ENCODE measurements at places on chromosomes 12 and 14.

DNA sequence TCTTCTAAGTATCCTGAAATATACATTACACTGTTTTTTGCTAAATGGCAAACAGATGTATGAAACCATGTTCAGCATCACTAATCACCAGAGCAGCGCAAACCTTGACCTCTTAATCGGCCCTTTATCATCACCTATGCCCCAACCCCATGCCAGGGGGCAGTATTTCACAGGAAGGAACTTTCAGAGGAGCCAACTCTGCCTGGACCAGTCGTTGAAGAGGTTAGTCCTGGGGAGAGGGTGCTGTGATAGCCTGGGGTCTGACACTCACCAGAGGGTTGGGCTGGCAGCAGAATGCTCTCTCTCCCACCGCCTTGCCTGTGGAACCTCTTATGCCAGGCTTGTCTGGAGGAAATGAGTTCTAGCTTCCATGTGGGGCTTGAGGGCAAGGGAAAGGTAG is 411.7 kb downstream of the TMEM117 start:
- no peak for DNase-seq

GRCh38 chr14:69244946-69245345 is 15.0 kb upstream of the GALNT16 start:
- DNase-seq = no peak

DNA sequence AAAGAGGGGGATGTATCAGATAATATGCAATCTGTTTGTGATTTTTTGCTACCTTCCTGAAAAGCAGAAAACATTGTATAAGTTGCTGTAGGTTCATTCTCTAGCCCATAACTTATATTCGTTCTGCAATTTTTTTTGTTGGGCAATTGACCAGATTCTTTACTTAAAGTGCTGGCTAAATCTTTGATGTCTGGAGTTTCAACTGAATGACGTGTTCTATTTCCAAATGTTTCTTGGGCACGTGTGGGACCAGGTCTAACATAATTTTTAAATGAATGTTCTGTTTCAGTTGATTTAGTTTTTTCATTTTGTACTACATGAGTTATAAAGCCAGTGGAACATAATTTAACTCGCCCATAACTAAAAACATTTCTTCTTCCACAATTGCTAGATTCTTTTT is 3.8 kb downstream of the MLH3 start:
- no peak for DNase-seq

DNA sequence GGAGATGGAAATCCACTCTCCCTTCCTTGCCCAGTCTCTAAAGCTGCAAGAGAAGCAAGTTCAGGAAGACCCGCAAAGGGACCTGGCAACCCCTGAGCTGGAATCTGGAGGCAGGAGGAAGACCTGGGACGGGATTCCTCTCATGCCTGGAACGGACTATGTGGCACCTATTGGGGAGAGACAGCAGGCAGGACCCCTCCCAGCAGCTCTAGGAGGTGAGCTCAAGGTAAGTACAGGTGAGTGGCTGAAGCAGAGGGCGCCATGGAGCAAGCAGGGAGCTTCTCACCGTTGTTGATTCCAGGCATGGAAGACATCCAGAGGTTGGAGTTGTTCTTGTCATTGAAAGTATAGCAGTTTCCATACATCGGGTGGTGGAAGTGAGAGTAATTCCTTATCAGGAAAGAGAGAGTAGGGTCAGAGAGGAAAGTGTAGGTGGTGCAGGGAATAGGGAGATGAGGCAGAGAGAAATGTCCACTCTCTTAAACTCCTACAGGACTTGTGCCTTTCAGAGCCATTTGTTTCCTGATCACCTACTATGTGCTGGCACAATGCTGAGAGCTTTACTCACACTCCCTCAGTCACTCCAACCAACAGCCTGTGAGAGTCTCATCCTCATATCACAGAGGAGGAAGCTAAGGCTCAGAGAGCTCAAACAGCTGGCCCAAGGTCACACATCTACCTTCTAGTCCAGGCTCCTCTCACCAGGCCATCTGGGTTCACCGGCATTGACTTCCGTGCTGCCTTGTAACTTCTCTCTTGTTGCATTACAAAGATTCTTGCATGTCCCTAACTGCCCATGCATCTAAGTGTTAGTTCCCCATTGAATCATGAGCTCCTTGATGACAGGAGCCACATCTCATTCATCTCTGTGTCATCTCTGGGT is 13.9 kb upstream of the TNFRSF1A start:
- no peak for DNase-seq

DNA sequence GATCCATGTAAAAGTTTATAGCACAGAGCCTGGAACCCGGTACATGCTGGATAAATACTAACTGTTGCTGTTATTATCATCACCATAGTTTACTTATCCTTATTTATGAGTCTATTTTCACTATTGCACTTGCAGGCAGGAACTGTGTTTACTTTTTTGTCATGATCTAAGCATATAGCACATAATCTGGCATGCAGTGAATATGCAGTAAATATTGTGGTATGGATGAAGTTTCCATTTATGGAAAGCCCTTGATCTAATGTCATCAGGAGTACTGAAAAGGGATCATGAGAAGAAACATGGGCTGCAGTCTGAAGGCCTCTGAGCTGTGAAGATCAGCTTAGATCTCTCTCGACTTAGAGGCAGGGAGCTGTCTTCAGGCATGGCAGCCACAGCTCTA is 91.6 kb downstream of the KCNK13 start:
- DNase-seq = no peak

DNA sequence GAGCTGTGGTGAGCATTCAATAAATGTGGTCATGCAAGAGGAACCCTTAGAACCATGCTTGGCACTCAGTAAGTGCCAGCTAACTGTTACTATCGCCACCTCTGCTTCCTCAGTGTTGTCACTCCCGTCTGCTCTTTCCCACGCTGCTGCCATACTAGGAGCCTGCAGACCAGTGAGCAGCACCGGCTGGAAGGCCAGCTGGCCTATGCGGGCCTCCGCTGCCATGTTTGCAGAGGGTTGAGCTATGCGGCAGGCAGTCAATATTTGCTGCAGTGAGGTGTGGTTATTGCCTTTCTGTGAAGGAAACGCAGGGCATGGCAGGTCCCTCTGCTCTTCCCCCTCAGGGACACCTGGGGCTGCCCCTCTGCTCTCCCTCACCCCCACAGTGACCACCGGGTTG is 13.0 kb downstream of the KMT5A start:
- DNase-seq = no peak

GRCh38 chr12:106551410-106551809 is 31.4 kb upstream of the RFX4 start:
- no peak for DNase-seq

- peak; percentile 52 for DNase-seq
Observed at GRCh38 chr12:55705782-55706402, 1.8 kb downstream of the ITGA7 start.

GRCh38 chr12:90977224-90977623 is 22.2 kb upstream of the CCER1 start:
- DNase-seq = no peak

GRCh38 chr14:74735125-74735524 is 22.2 kb downstream of the FCF1 start:
- DNase-seq = no peak

DNA sequence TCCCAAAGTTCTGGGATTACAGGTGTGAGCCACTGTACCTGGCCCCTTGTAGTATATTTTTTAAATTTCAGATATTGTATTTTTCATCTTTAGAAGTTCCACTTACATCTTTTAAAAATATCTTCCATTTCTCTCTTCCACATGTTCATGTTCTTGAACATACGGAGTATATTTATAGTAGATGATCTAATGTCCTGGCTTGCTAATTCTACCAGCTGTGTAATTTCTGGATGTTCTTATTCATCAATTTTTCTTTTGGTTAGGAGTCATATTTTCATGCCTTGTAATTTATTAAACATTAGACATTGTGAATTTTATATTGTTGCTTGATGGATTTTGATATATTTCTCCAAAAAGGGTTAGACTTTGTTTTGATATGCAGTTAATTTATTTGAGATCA is 30.8 kb downstream of the NTN4 start:
- DNase-seq = no peak

- DNase-seq = no peak
Observed at GRCh38 chr12:7047306-7047705, 13.2 kb upstream of the C1S start.

DNA sequence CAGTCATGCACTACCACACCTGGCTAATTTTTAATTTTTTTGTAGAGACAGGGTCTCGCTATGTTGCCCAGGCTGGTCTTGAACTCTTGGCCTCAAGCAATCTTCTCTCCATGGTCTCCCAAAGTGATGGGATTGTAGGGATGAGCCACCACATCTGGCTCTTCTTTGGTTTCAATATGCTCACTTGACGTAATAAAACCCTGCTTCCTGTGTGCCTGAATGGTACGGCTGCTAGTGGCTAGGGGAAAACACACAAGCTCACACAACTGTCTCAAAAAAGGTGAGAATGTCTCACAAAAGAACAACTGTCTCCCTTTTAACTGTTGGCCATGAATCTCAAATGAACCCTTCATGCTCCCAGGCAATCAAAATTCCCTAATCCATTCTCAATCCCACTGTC is 15.0 kb downstream of the C1S start:
- no peak for DNase-seq

DNA sequence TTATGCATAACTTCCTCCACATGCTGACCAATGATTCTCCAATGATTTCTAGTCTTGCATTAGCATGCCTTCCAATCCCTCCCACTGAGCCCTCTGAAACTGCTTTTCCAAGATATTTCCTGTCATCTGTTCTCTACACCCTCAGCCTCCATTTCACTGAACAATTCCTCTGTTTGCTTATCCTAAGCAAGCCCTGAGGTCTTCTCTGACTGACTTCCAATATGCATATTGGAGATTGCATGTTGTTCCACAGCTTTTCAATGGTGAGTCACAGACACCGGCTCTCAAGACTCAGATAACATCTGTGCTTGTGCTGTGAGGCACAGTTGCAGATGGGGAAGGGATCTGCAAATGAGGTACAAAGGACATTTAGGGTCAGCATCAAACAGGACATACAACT is 141.0 kb downstream of the SLC16A7 start:
- peak; percentile 57 for DNase-seq
